Stimulated activated CD4-positive, alpha-beta T cell treated with anti-CD3 and anti-CD28 coated beads, Interleukin-12 subunit alpha, Interleukin-12 subunit beta, amount 100 ng/mL, for 24 hours (primary cell): ENCODE measurements at places on chromosomes 11 and 22.

- no peak for DNase-seq
These were observed 2.0 kb downstream of the GNAZ start for GRCh38 chr22:23072077-23072910.

DNA sequence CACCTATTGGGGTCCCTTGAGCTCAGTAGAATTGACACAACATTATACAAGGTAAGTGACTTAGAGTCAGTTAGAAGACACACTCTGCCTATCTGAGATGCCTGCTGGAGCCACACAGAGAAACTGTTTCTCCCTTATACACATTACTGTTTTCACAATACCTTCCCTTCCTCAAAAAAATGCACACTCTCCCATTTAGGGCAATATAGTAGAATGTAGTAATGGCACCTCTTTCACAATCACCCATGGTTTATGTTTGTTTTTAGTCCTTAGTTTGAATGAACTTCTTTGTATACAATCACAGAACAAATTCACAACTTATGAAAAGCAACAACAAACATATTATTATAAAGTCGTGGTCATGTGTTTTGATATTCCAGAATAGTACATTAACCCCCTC, 14.3 kb downstream of the OR52H1 start:
- DNase-seq: no peak

DNA sequence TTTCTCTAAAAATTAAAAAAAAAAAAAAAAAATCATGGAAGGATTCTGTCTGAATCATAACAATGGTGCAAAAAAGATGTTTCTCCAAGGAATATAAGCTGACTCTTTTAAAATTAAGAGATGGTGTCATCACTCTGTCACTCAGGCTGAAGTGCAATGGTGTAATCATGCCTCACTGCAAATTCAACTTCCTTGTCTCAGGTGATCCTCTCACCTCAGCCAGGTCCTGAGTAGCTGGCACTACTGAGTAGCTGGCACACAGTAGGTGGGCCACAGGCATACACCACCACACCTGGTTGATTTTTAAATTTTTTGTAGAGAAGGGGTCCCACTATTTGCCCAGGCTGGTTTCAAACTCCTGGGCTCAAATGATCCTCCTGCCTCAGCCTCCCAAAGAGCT, 54.8 kb upstream of the YPEL1 start:
- no peak for DNase-seq

DNA sequence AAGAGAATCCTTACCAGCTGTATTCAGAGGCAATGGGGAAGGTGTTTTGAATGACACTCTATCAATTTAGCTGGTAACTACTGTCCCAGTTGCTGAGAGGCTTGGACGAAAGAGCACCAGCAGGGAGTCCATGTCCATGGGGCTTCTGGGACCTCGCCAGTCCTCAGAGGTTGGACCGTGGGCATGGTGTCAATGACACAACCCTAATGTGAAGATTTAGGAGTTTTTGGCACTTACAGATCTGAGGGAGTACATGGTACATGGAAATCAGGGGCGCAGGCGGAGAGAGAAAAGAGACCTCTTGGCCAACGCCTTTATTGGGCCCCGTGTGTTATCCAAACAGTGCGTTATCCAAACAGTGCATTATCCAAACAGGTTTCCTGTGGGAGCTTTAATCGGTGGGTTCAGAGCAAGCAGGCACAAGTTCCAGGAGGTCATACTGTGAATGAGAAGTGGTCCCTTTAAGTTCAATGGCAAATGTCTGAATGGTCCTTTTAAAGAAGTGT, 169.1 kb upstream of the B3GAT1 start:
- DNase-seq: no peak

DNA sequence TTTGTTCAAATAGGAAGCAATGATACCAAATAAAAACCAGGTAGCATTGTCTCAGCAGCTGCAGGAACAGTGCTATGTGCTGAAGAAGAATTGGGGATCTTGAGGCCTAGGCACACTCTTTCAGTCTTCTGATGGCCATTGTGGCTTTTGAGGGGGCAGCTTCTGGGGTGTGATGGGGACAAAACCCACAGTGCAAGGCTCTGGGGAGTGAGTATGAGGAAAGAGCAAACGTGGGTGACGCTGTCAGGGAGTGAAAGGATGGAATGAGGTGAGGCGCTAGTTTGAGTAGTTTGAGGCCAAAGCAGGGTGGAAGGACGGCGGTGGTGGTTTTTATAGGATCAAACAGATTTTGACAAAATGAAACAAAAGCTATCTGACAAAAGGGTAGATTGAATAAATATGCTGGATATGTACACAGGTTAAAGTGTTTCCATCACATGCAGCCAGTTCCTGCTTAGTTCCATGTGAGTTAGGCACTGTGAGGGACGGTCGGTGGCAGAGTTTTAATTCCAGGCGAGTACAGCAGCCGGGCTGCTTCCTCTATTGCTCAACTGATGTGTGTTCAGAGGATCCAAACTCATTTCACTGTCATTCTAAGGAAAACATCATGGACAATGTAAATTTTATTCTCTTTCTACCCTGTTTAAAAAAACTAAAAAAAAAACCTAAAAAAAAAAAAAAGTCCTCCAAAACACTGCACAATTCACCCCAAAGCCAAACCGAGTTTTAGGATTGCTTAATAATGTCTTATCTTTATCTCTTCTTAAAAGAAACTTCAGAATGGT, 18.9 kb downstream of the ADAMTS15 start:
- DNase-seq: no peak

- DNase-seq: no peak
These were observed 373.7 kb downstream of the METTL15 start for GRCh38 chr11:28481616-28482480.

- DNase-seq: no peak
These were observed 15.8 kb downstream of the EPS8L2 start for GRCh38 chr11:721741-722345.

GRCh38 chr22:32920734-32921133, 119.2 kb downstream of the TIMP3 start:
- no peak for DNase-seq

DNA sequence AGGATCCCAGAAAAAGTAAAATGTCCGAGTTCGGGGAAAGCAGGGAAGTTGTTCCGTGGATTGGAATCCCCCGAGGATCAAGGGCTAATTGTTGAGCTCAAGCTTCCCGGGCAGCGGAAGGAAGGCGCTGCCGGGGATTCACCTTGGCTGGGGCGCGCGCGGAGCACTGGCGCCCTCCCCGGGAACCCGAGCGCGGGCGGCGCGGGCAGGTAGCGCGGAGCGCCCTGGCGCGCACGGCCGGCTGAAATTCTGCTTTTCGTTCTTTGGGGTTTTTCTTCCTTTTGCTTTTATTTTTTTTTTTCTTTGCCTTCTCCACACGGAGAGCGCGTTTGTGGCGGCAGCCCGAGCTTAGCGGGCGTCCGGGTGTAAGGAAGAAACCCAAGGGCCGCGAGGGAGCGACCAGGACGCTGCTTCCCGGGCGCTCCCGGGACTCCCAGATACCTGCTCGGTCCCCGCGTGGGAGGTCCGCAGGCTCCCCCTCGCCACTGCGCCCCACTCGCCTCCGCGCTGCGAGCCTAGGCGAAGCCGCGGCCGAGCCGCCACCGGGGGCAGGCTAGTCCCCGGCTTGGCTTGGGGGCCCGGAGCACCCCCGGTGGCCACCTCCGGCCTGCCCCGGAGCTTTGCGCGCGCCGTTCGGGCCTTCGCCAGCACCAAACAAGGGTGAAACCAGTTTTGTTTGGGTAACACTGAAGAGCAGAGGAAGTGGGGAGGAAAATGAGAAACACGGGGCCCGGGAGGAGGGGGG, 4.8 kb upstream of the IGF2 start:
- DNase-seq: no peak

DNA sequence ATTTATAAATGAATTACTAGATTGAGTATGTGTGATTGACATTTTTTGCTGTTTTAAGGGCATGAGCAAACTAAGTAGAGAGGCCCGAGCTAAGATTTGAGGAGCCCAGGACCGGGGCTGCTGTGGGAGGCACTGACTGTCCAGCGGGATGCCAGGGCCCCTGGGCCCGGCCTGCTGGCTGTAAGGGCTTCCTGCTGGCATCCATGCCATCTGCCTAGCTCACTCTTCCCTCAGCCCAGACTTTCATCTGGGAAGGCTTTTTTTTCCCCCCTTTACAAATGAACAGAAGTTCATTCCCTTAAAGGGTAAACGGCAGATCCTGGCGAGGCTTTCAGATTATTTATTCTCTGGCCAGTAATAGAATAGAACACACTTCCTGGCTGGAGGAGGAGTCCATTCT, 16.0 kb upstream of the TP53I11 start:
- DNase-seq: no peak

GRCh38 chr22:19718456-19719049, 4.2 kb downstream of the SEPTIN5 start:
- no peak for DNase-seq

GRCh38 chr11:57251491-57252104, 14.5 kb upstream of the APLNR start:
- no peak for DNase-seq

GRCh38 chr11:19952116-19952605, 208.1 kb downstream of the DBX1 start:
- DNase-seq: no peak

DNA sequence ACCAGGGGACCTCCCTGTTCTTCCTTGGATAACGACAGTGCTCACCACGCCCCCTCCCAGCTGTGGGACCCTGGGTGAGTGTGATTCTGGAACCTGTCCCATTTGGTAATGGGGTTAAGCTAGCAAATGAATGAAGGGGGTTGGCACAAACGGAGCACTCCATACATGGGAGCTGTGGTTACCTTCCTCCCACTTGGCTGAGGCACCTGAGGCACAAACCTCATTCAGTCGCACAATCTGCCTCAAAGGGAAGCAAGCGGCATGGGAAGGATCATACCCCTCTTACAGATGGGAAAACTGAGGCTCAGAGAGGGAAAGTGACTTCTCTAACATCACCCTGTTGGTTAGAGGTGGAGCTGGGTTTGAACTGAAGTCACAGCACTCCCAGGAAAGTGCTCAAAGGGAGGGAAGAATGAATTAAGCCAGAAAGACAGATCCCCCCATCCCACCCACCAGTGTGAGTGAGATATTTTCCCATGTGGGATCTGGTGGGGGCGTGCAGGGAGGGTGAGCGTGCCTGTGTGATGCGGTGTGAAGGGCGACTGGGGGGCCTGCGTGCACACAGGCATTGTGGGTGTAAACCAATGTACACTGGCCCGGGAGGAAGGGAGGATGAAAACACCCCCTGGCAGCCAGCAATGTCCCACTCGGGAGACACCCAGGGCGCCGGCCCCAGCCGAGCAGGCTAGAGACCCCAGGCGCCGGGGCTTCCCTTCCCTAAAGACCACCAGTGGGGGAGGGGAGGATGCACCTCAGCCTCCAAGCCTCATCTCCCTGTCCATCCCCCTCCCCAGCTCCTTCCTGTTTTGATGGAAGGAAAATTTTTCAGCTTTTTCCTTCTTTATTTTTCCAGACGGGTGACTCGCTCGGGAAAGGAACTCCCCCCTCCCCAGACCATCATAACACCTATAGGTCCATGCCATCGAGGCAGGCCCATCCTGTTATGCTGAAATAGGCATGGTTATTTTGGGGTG, 8.0 kb upstream of the PDGFB start:
- DNase-seq: no peak

- no peak for DNase-seq
These were observed 18.5 kb downstream of the SLC35F2 start for GRCh38 chr11:107840129-107840484.

GRCh38 chr22:33034753-33035152, 23.4 kb downstream of the SYN3 start:
- DNase-seq: no peak

DNA sequence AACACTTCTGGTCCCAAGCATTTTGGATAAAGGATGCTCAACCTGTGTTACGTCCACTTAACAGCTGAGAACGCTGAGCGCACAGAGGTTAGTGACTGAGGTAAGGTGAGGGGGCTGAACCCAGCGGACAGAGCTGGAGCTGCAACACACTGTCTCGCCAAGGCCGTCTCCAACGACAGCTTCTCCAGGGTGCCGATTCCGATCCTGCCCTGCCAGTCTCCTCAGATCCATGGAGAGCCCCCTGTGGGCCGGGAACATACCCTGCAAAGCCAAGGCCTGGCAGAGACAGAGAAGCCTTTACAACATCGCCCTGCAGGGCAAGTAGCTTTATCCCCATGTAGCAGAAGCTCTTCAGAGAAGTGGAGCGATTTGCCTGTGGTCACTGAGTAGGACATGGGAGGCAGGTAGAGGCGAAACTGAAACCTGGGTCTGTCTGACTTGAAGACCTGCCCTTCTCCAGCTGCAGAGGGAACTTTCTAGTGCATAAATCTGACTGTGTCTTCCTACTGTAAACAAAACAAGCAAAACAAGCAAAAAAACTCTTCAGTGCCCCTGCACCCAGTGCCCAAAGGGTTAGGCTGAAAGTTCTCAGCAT, 72.8 kb downstream of the SCUBE1 start:
- DNase-seq: no peak

DNA sequence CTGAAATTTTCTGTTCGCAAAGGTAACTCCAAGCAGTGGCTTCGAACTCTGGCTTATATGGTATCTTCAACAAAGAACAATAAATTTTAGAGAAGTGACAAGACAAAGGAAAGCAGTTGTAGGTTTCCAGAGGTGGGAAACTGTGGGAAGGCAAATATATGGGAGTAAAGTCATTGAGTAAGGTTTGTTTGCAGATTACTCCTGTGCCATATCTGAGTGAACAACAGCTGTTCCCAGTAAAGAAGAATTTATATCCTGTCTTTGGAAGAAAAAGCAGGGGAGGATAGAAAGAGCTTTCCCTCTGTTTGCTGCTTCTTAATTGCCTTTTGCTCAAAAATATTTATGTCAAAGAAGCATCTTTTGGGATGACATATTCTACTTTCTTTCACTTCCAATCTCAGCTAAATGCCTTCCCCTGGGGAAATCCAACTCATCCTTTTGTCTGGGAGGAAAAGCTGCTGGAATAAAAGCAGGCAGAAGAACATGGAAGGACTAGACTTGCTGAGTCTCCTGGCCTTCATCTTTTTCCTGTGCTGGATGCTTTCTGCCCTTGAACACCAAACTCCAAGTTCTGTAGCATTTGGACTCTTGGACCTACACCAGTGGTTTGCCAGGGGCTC, 10.4 kb upstream of the RCN1 start:
- DNase-seq: no peak

DNA sequence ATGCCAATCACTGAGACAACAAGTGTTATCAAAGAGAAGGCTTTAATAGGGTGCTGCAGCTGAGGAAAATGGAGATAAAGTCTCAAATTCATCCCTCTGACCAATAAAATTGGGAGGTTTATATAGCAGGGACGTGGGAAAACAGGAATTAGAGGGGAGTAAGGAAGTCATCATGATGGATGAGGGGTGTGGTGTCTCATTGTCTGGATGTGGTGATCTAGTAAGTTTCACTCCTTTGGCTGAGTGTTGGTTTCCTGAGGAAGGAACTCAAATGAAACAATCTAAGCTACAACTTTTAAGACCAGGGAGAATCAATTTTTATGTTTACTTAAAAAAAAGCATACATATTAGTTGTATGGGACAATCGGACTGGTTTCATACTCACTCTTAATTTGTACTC, 491.0 kb upstream of the KIRREL3 start:
- DNase-seq: no peak
